Foreskin keratinocyte (primary cell): ENCODE measurements at places on chromosomes 12 and 14.

DNA sequence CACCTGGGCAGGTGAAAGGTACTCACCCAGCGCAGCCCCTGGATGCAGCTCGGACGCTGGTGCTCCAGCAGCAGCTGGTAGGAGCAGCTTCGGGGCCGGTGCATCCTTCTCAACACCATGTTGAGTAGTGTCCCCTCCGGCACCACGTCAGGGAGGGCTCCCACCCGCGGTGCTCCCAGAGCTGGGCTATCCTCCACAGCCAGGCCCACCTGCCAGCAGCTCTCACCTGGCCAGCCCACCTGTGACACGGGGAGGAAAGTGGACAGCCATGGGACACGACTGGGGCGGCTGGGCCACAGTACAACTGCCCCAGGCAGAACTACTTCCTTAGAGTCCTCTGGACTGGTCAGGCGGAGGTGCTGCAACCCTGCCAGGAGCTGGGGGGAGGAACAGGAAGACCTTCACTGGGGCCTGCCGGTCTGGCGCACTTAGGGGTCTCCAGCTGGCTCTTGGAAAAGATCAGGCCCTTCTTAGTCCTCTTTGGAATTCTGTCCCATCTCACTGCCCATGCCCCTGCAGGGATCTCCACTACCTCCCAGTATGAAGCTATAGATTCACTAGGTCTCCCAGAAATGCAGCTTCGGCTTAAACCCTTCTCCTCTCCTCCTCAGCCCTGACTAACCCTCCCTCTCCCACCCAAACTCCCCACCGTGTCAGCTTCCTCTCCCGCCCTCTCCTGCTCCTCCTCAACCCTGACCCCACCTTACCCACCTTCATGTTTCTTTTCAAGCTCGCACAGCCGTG, 668 bp downstream of the RAPGEF3 start:
- no peak for DNase-seq

- DNase-seq = peak; percentile 54
Measured at GRCh38 chr12:122423258-122424165, 1.0 kb upstream of the CLIP1 start.

GRCh38 chr14:59540852-59541251, 35.8 kb downstream of the CCDC175 start:
- no peak for DNase-seq

GRCh38 chr14:63492391-63492790, 50.8 kb downstream of the PPP2R5E start:
- peak; percentile 96 for DNase-seq

DNA sequence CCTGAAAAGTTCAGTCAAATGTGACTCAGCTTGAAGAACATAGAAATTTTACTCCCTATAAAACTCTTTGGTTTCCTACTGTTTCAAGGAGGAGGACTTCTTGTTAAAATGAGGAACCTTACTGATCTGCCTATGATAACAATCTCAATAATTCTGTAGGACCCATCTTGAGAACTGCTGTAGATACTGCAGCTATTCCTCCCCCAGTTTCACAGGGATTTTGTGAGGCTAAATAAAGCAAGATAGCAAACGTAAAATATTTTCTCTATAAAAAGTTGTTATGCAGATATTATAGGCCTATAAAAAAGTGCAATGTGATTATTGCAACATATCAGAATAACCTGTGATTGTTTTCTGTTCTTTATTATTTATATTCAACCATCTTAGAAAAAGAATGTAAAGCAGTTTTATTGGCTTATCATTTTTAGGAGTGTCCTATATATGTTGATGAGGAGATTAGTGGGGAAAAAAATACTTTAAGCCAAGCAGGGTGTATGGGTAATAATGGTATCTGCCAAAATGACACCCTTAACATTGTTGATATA, 12.1 kb downstream of the CLEC14A start:
- no peak for DNase-seq

DNA sequence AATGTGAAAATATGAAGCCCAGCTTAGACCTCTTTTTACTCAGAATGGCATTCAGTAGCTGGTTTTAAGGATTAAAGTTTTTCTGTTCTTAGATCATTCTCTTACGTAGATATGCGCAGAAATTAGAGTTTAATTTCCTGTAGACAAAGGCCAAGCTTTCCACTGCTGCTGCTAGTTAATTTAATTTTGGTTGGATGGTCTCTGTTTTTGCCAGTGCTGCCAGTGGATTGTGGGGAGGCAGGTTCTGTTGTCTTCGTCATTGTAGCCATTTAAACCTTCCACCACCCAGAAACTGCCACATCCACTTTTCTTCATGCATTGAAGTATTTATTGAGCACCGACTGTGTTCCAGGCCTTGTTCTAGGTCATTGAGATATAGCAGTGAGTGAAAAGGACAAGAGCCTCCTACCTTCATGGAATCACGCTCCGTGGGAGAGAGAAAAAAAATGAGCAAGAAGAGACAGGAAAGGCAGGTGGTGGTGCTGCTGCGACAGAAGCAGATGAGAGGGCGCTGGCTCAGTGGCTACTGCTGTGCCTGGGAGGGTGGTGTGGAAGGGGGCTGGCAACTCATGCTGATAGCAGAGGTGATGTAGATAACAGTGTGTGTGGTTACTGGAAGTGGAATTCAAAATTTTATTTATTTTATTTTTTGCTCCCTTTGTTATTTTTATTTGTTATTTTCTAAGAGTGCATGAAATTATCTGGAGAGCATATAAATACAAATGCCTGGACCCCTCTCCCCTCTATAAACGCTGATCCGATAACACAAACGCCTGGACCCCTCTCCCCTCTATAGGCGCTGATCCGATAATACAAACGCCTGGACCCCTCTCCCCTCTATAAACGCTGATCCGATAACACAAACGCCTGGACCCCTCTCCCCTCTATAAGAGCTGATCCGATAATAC, 33.3 kb downstream of the DYNC1H1 start:
- no peak for DNase-seq

DNA sequence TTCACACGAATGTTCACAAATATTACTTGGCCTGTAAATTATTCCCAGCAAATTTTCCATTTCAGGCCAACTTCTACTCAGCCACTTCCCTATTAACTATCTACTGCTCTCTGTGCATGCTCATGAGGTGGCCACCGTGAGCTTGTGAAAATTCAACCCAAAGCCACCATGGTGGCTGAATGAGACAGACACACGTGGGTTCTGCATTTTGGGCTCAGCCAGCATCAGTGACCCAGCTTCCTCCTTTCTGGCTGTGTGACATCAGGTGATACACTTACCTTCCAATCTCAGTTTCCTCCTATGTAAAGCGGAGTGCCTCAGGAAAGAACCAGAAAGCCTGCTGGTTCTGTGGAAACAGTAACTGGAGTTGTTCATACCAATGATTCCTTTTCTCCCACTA, 175.8 kb downstream of the FOXN3 start:
- no peak for DNase-seq

- no peak for DNase-seq
Measured at GRCh38 chr14:65301862-65302539, 110.5 kb upstream of the FUT8 start.

DNA sequence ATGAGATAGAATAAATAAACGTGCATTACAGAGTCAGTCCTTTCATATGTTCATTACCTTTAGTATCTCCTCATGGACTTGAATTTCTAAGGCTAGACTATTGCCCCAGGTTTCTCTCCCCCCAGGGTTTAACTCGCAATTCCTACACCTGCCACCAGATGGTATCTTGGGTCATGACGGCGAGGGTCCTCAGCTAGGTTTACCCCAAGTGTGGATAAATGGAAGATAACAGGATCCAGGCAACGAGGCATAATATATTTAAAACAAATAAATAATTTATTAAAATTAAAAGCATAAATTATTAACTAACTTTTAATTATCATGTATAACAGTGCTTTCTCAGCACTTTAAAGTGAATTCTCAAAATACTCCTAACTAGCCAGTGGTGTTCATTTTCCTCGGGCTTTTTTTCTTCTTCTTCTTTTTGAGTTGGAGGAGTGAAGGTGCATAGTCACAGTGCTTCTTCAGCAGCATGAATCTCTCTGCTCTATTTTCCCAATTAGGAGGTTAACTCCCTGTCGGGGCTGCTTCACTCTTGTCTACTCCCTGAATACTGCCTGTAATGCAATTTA, 243.5 kb upstream of the CAND1 start:
- no peak for DNase-seq

- no peak for DNase-seq
Measured at GRCh38 chr12:91361864-91362263, 179.2 kb upstream of the DCN start.

GRCh38 chr12:8590842-8591545, 21.7 kb downstream of the AICDA start:
- DNase-seq = peak; percentile 22

DNA sequence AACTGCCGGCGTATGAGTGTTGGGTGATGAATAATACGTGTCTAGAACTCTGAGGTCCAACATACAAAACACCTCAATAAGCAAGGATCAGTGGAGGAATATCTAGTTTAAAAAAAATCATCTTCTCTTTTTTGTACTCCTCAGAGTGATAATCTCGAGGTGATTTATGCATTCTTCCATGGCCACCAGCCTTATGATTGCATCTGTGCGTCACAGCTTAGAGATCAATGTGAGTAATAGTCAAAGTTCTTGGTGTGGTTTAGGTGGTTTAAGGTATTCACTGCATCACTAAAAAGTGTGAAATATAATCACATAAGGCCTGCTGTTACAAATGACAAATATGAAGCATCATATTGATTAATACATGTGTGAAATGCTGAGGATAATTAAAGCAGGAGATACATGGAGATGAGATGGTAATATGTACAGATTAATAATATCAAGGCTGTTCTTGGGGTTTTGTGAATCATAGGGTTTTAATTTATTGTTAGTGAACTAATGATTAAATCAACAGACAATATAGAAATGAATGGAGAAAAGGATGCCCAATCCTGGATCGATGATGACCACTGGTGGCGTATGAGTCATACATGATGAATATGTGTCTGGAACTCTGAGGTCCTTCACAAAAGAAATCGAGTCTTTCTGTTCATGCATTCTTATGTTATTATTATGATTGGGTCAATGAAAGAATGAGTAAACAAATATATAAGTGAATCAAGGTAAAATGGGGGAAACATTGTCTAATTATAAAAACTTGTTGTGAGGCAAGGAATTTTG, 68.8 kb upstream of the RTL1 start:
- peak; percentile 39 for DNase-seq

- no peak for DNase-seq
Measured at GRCh38 chr12:106631797-106632196, 49.0 kb downstream of the RFX4 start.

DNA sequence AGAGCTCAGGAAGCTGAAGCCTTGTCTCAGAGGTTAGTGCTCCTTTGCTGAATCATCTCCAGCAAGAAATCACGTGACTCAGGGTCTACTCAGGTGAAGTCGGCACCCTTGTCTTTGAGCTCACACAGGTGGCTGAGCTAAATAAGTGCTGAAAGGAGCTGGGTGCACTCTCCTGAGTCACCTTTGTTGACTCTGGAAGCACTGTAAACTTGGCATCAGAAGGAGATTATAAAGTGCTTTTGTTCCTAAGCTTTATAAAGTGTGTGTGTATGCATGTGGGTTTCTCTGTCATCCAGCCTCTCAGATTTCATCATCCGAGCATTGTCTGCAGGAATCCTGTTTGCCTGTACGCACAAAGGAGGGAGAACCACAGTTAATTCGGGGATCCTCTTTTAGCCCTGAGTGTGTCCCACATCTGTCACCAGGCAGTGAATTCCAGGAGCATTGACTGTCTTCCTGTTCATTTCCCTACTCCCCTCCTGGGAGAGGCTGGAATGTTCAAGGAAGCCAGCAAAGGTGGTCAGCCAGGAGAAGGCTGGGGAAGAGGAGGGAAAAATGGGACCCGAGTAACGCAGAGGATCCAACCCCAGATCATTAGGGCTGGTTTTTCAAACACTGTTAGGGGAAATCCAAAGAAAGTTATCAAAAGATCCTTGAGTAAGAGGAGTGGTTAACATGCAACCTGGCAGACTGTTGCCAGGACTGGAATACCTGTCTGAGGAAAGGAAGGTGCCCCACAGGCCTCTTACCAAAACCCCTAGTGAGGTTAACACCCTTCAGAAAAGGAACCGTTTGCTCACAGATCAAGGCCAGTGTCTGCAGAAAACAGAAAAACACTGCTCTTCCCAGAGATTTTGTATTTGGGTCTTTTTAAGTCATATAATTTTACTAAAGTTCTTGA, 157.5 kb upstream of the HIF1A start:
- peak; percentile 99 for DNase-seq

- DNase-seq = peak; percentile 90
Measured at GRCh38 chr12:22312336-22312735, 22.2 kb downstream of the ST8SIA1 start.

DNA sequence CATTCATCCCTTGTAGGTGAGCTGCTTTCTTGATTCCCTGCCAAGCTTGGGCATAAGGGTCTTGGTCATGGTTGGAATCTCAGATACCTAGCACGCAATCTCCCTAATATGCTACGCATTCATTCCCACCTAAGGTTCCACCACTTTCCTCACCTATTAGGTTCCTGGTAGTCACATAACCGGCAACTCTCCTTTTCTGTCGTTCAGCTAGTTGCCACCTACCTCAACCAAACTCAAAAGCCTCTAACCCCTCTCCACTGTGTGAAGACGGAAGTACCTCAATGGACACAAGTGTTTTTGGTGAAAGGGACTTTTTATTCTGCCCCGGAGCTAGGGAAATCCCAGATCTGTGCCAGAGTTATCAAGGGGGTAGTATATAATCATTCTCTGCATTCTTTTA, 1.3 kb upstream of the TBC1D15 start:
- DNase-seq = no peak

DNA sequence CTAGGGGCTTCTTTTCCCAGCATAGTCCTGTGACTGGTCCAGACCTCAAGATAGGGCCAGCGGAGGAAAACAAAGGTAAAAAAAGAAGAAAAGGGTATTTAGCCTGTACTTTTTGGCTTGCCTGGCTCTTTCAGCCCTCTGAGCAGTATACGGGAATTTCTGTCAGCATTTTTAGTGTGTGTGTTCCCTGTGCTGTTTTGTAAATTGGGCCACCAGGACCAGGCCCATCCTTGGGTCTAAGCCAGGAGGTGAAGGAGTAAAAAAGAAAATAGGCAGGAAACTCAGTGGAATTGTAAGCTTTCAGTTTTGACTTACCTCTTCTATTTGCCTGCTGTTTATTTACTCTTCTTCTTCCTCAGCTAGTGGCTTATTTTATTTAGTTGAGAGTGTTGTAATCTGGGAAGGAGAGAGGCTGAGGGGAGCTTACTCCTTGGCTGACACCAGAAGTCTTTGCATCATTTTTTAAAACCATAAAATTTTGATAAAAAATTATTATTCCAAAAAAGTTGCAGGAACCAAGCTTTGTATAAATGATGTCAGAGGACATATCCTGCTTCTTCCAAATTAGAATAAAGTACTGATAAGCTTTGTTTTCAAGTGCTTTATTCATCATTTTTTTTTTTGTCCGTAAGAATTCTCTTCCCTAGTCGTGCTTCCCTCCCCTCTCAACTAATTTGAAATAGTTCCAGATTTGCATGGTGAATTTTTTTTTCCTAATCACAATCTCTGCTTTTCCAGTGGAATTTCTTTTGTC, 63.7 kb downstream of the DIP2B start:
- DNase-seq = no peak

GRCh38 chr12:104725610-104726009, 232.5 kb downstream of the SLC41A2 start:
- no peak for DNase-seq

GRCh38 chr12:32918890-32919801, 22.6 kb upstream of the PKP2 start:
- peak; percentile 84 for DNase-seq

- DNase-seq = no peak
Measured at GRCh38 chr12:109815757-109816617, 17.2 kb downstream of the TRPV4 start.
